ENCODE measurements at places on chromosomes 7 and 10. TPM values are rescaled to one million over a fixed set of nuclear protein-coding genes. Genes with fewer than 3 reads are reported as not detected.

GRCh38 chr7:77529279-77529678, 7.8 kb upstream of the PTPN12 start:
- no peak for DNase-seq

- no peak for DNase-seq
These were observed 33.4 kb downstream of the RHOBTB1 start for GRCh38 chr10:60910543-60910942.

- DNase-seq, result no peak
These were observed 67.2 kb downstream of the FAM107B start for GRCh38 chr10:14707481-14707880.

GRCh38 chr7:44366986-44367385, 41.6 kb upstream of the CAMK2B start:
- no peak for DNase-seq

NKX1-2 gene
- not detected for total RNA-seq

DNA sequence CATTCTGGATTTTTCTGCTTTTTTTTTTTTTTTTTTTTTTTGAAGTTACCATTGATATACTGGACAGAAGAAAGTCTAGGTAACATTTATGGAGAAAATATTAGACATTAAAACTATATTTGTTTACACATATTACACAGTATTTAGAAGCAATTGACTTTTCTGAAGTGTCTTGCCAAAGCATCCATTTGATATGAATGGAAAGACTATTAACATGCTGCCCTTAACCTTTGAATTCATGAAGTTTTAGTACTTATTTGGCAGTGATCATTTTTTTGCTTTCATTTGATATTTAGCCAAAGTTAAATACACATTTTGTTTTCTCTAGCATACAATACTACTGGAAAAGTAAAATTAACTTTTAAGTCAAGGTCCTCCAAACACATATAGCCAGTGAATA, 210.0 kb downstream of the SEMA3A start:
- DNase-seq, result no peak

DNA sequence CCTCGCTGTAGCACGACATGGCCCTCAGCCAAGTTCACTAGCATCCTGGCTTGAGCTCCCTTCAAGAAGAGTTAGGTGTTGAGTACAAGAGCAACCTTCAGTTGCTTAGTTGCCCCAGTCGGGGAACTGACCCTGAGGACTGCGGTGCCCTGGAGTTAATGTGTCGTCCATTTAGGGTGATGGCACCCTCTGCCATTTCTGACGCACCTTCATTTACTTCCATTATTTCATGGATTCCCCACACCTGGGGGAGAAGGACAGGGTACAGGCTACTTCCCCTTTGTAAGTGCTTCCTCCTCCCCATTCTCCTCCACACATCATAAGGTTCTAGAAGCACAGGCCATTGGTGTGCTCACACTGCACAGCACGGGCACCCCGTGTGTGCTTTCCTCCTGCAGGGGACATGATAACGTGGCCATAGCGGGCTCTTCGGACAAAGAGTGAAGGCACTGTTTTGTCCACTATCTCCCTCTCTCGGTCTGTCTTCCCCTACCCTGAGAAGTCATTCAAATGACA, 1.8 kb downstream of the ALOX5 start:
- DNase-seq, result no peak

NODAL gene
- not detected for total RNA-seq

ASB10 gene
- total RNA-seq, result not detected

GRCh38 chr7:19991936-19992335, 218.5 kb upstream of the TMEM196 start:
- peak; percentile 19 for DNase-seq

DNA sequence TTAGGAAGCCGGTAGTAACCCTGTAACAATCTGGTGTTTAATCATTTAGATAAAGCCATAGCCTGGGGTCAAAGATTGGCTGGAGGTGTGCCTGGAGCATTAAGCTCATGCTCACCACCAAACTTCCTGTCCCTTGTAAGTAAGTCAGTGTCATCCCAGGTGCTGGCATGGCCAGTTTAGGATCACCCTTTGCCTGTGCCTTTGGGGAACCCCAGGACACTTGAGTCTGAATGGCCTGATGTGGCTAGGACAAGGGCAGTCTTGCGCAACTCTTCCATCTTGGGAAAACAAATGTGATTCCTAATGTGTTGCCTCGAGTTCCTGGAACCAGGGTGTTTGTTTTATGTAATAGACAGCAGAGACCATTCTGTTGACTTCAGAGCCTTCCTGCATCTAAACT, 154.8 kb downstream of the GRK5 start:
- DNase-seq, result no peak

DNA sequence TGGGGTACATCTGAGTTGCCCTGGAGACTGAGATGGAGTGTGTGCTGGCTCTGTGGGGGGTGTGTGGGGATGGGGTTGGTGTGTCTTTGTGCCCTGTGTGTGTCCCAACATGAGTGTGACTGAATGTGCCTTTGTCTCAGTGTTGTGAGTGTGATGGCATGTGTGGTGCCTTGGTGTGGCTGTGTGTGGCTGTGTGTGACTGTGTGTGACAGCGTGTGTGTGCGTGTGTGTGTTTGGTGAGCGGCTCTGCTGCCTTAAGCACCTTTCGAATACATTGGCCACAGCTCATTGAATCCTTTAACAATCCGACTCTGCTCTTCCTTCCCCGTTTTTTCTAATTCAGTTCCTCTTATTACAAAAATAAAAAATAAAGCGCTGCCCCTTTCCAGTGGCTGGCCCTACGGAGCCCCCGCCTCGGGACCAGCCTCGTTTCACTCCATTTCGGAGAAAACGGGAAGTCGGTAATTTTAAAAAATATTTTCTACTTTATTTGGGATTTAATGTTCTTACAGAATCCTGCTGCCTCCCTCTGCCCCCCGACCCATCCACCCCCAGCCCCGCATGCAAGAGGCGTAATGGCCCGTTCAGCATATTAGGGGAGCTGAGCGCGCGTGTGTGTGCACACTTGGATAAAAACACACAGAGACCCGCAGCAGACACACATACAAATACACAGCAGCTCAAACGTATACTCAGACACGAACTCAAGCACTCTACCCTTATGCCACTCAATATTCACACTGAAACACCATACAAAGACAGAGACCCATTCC, 35.5 kb downstream of the HIF1AN start:
- DNase-seq, result no peak

- DNase-seq, result no peak
These were observed 15.2 kb upstream of the DNAAF5 start for GRCh38 chr7:711093-711921.

- DNase-seq, result no peak
These were observed 874.6 kb downstream of the LRMDA start for GRCh38 chr10:76305930-76306615.

DNA sequence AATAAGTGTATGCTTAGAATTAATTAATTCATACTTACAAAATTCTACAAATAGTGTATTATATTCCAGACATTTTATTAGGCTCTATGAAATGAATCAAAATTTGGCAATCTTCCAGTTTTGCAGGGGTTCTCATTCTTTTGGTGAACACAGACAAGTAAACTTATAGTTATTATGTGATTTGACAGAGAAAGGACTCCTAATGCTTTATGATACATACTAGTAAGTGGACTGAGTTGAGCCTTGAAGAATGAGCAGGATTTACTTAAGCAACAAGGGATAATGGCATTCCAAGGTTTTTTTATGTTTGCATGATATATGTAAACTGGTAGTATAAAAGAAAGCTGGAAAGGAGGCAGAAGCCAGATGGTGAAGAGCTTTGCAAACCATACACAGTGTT, 145.7 kb upstream of the FERD3L start:
- DNase-seq, result no peak

DNA sequence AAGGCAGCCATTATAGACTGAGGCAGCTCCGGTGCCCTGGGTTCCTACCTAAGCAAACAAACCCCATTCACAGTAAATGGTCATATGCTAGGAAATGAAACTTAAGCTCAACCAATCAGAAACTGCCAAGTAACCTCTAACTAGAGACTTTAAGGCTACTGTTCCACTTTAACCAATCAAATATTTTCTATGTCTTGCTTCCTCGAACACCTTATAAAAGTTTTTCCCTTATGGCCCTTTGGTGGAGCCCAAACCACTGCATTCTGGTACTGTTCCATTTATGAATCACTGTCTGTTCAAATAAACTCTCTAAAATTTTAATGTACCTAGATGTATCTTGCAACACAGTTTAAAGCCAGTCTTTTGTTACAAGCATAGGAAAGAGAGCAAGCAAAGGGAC, 361.1 kb downstream of the HGF start:
- DNase-seq, result peak; percentile 11

ENTPD1 gene
- total RNA-seq, result 3.3 TPM

KIN gene
- 7.2 TPM for total RNA-seq

CPA4 gene
- total RNA-seq, result 20.0 TPM

GPR158 gene
- total RNA-seq, result 0.33 TPM

DNA sequence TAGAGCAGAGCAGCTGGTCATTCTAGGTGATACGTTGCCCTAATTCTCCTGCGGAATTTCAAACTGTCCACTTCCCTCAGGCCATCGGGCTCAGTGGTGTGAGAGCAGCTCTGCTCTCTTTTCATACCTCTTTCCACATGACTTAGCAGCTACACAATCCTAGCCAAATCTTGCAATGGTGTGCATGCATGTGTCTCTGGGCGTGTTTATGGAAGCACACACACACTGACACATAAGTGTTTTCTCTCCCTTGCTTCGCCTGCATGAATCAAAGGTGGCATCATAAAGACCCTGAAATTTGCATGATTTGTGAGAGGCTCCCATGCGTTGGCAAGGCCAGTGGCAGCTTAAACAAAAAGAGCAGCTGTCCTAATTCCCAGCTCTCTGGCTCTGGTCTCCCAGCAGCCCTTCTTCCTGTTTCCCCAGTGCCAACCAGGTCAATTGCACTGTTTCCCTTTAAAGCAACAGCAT, 1189.5 kb downstream of the GATA3 start:
- DNase-seq, result peak; percentile 11

DNA sequence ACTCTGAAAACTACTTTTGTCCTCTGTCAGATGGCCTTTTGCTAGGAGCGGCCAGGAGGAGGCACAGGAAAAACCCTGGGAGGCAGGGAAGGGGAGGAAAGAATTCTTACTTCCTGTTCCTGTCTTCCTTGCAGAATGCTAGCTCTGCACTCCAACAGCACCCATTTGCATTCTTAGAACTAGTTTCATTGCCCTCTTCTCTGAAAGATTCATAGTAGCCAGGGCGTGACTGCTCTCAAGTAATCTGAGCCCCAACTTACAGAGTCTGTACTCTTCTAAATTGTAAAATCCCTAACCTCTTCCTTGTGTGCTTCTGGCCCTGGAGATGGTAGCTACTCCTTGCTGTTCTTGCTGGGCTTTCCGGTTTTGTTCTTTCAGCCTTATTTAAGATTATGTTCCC, 75.3 kb upstream of the STEAP1 start:
- no peak for DNase-seq

- no peak for DNase-seq
These were observed 164.0 kb downstream of the CHRM2 start for GRCh38 chr7:137032436-137032835.

CCDC172 gene
- total RNA-seq, result not detected

PKD2L1 gene
- not detected for total RNA-seq

DNA sequence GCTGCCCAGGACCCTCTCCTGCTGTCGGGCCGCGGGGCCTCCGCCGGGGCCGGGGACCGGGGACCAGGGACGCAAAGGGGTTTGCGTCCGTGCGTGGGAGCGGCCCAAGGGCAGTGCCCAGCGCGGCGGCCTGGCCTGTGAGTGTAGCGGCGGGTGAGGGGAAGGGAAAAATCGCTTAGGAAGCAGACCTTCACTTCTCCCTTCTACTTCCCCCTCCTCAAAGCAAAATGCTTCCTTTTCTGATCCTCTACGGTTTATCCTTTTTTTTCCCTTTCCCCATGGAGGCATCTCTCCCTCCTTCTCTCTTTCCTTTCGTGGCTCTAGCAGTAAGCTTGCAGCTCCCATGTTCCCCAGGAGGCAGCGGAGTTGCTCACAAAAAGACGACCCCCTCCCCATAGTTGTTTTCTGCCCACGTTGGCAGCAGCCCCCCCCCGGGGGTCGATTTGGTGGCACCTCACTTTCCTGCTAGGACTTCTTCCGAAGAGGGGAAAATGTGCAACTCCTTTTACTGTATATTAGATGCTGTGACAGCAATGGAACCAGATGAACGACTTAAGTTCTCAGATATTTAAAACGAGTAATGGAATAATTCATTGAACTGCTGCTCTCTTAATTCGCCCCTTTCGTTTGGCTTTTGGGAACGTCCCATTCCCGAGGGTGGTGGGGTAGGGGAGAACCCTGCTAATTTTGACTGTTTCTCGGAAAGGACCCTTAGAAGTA, 724 bp downstream of the CAPZA2 start:
- DNase-seq, result peak; percentile 44

DNA sequence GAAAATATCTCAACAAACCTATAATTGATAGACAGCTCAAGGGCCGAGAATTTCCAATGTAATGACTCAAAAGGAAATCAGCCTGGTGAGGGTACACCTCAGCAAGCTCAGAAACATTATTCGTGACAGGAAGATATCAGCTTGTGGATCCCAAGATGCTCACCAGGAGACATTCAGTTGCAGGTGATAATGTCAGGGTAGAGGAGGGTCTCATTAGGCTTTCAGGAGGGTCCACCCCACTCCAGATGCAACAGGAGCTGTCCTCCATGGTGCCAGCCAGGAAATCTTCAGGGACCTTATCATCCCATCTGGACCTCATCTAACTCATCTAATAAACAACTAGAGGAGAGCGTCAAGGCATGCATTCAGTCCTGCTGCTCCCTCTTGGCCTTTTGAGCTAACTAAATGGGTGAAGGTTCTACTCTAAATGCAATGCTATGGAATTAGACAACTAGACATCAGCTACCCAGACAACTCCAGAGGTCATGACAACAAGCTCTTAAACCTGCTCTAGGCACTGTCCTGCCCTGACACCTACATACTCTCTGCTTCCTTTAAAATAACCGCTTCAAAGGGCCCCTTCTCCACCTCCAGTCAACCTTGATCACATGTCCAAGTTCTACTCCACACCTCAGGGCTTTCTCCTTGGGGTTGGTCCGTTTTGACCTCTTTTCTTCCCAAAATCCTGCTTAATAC, 4.3 kb upstream of the GIMAP5 start:
- DNase-seq, result no peak

- peak; percentile 33 for DNase-seq
These were observed 145.3 kb downstream of the RPS24 start for GRCh38 chr10:78178940-78179339.

- no peak for DNase-seq
These were observed 11.0 kb downstream of the SUN1 start for GRCh38 chr7:843230-843629.

DNA sequence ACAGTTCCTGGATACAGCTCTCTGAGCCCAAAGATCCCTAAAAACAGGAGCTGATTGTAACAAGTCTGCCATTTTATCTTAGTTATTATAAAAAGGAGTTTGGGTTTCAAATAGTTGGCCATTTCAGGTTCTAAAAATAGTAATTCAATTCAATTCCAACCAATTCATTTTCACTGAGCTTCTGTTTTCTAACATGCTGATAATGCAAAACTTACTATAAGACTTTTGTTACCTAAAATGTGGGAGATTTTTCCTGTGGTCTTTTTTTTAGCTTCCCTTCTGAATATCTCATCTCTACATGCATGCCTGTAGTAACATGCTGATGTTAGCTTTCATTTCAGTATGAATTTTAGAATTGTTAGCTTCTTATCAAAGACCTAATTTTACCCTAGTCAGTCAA, 13.4 kb downstream of the NRBF2 start:
- no peak for DNase-seq

Measured in fibroblast of lung (primary cell).